ENCODE measurements at places on chromosomes 4 and X.

DNA sequence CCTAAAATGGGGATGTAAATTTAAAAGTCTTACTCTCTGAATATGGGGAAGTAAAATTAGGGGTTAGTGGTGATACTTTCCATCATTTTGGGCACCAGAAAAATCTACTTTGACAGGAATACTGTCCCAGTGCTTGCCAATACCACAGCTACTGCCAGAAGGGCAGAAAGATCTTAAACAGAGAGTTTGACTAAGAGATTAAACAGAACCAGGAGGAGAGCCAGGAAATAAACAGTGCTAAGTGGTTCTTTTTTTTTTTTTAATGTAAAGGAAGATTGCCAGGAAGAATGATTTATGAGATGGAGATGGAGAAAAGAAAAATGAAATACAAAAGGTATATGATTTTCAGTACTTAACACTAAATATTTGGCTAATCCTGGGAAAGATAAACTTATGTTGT, 126.8 kb downstream of the RTL3 start:
- DNase-seq: no peak

- DNase-seq: peak; percentile 76
These were observed 178.7 kb downstream of the SLIT2 start for GRCh38 chr4:20430259-20430941.

DNA sequence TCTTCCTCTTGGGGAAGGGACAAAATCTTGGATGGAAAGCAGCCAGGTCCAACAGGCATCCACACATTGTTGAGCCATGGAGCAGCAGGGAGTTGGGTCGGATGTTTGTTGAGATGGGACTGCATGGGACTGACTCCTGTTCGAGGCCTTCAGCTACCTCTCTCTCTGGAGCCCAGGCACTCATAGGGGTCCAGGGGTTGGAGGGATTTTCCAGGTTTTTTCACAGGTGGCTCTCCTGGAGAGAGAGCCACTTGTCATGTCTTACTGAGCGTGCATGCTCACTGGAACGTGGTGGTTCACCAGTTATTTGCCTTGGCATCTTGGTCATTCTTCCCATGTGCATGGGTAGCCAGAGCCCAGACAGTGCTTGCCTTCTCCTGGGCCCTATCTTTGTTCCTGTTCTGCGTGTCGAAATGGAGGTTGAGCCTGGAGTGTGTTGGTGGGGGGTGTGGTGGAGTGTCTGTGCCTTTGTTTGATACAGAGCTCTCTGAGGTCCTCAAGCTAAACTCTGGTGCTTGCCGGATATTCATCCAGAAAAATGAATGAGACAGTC, 60.6 kb downstream of the NBDY start:
- DNase-seq: no peak

DNA sequence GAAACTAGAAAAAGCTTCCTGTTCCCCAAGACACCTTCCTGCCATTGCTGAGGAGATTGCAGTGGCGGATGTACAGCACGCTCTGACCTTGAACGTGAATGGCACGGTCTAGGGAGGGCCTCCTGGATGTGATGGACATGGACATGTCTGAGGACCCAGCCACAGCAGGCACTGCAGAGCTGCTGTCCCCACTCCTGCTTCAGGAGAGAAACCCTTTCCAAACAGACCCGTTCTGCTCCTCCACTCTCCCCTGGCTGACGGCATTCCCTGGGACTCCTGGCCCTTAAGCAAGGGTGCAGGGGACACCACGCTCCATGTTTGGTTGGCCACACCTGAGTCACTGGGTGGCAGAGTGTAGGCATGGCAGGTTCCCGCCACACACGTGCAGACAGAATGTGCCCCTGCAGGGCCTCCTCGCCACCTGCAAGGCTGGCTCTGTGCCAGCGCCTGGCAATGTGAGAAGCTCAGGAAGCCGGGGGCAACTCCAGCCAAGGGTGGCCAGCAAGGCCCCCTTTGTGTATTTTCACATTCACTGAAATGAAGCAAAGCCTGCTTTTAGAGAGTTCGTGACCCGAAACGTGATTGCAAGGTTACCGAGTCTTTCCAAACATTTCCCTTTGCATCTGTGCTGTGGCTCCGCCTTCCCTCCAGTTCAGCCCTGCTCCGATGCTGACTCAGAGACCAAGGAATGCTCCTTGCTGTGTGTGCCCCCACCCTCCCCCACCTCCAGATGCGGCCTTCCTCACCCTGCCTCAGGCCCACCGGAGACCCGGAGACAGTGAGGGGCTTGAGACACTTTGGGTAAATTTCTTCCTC, 46.1 kb downstream of the HTRA3 start:
- peak; percentile 86 for DNase-seq

- no peak for DNase-seq
These were observed 472.9 kb upstream of the GRID2 start for GRCh38 chr4:91830681-91831395.

- peak; percentile 89 for DNase-seq
These were observed 9.4 kb downstream of the IL15 start for GRCh38 chr4:141645611-141646340.
